ENCODE measurements at places on chromosomes 5 and 9.

DNA sequence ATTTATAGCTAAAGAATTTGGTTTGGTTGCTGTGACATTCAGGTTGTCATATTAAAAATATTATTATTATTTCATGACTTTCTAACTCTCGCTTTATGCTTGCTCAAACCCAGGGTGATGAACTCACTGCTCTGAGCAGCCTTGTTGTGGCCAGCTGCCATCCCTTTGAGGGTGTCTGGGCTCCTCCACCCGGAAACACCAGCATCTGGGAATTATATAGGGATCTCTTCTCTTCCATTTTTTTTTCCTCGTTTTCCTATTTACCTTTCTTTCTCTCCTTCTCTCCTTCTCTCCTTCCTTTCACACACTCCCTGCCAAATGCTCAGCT is 355.8 kb upstream of the SMARCA2 start:
- DNase-seq, result no peak

DNA sequence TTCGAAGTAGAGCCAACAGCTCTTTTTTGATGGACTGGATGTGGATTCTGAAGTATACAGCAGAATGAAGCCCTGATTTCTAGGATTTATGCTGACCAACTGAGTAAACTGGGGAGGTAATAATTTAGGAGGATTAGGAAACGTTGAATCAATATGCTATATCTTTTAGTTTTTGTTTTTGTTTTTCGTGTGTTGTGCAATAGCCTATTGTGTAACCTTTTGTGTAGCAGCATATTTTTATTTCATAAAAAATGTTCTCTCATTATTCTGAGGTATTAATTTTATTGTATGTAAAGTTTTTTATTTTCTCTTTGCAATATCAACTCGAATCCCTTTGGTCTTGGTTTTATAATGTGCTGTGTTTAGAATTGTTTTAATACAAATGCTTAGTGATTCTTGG is 902.3 kb downstream of the EFNA5 start:
- no peak for DNase-seq

DNA sequence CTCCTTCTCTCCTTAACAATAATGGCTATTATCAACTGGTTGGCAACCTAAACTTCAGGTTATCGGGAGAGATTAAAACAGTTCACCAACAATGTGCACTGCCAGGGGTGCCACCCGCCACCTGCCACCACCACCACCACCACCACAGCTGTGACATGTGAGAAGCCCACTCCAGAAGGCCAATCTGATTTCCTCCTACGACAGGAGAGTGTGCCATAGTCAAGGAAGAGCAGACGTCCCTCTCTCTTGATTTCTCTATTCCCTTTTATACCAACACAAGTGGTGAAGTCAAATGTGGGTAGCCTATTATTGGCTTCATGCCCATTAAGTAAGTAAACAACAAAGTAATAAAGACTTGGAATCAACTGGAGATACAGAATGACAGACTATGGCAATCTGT is 22.4 kb downstream of the GNAQ start:
- DNase-seq, result no peak

- DNase-seq, result no peak
Measured at GRCh38 chr9:109717342-109717741, 62.7 kb upstream of the PALM2AKAP2 start.

GRCh38 chr5:153552886-153553285 is 62.4 kb downstream of the GRIA1 start:
- no peak for DNase-seq

- no peak for DNase-seq
Measured at GRCh38 chr5:88486431-88486830, 217.8 kb upstream of the TMEM161B start.

GRCh38 chr5:41445937-41446563 is 64.4 kb downstream of the PLCXD3 start:
- DNase-seq, result no peak

DNA sequence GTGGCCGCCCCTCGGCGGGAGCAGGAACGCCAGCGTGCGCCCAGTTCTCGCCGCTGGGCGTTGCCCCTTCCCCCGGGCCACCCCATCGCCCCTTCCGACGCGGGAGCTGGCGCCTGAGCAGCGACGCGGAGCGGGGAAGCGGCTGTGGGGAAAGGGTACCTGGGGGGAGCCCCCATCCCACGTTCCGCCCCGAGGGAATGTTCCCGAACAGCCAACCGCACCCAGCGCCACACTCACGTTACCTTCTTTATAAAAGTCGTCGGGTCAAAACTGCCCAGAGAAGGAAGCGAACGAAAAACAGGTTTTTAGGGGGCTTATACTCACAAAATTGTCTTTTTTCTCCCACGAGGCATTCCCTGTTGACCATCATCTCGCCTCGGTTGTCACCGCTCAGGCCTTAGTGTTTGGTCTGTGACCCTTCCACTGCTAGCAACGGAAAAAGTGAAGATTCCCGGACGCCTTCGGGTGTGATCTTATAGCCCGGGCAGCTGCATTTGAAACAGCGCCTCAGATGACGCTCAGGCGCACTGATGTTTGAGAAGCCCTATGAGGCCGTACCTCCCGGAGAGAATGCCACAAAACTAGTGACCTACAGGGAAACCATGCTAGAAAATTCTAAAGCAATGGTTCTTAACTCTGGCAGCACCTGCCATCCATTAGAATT is 475 bp upstream of the GOLM1 start:
- peak; percentile 64 for DNase-seq

- DNase-seq, result peak; percentile 81
Measured at GRCh38 chr9:112097712-112098688, 77.1 kb downstream of the SUSD1 start.

DNA sequence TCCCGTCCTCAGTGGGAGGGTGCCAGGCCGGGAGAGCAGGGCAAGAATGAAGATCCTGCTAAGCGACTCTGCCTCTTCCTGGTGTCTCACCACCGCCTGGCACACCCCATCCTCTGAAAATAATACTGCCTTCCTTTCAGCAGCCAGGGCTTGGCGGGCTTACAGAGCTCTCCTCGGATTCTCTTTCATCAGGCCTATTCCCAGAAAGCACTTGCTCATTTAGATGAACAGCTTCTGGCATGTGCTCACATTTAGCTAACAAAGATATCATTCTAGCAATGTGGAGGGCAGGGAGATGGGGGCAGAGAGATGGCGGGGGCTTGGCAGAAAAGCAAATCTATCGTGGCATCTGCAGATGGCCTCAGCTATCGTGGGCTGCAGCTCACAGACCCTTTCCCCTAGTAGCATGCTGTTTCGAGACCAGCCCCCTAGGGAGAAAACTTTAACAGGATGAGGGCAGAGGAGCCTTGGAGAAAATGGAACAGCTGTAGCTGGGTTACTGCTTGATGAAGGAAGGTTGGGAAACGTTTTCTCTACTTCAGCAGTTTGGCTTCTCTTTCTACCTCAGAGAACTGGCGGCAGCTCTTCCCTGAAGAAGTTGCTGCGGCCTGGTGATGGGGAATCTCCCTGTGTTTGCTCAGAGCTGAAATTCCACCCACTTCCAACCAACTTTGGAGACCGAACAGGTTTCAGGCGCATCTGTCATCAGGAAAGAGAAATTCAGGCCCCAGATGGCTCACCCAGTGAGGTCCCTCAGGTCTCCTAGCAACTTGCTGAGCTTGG is 102.1 kb downstream of the TMEM174 start:
- no peak for DNase-seq

DNA sequence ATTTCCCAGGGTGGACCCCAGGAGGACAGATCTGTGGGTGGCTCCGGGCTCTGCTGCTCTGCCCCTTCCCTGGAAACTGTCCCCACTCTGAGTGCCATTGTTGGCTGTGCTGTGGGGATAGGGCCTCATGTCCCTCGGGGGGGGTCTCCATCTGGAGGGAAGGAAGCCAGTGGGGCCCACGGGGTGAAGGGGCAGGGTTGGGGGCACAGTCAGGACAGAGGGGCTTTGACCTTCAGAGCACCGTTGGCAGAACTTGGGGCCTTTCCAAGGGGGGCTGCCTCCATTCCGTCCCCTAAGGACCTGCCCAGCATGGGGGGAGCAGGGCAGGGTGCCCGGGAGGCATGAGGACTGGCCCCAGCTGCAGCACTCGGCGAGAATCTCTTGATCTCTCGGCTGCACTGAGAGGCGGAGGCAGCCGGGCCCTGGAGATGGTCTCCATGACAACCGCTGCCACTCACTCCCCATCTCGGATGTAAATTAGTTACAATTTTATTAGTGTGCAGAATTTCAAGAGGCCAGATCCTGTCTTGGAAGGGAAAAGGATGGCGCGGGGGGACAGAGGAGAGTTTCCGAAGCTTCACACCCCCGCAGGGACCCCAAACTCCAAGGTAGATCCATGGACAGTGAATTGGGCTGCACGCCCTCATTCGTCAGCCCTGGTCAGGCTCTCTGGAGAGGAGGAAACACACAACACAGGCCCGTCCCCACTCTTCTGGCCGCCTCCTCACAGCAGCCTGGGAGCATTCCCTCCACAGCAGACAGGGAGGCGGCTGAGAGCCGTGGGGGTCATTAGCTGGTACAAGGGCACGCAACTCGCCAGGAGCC is 216.2 kb upstream of the IER5L start:
- DNase-seq, result no peak

DNA sequence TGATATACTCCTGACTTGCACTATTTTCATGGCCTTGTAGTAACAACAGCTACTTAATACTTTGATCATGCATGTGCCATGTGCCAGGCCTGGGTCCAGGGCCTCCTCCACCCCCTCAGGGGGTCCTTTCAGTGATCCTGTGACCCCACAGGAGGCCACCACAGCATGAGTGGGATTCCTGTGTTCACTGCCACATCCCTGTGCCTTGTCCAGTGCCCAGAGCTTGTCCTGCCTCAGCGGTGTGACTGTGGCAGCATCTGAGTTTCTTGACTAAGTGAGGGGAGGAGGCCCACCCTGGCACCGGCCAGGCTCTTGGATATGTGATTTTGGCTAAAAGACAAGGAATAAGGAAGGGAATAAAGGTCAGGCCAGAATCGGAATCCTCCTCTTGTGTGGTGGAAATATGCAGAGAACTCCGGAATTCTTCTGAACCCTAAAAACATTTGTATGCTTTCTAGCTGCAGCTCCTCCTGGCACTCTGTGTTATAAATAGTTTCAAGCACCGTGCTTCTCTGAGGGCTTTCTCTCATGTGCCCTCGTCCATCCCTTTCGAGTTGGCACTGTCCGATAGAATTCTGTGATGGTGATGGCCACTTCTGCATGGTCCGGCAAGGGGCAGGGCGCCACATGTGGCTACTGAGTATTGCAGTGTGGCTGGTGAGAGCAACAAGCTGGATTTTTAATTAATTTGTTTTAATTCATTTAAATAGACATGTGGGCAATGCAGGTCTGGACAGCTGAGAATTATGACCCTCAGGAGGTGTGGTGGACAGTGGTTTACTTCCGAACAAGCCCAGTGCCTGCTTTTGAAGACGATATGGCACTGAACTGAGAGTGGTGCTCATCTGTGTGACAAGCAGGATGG is 31.8 kb downstream of the TENT4A start:
- no peak for DNase-seq

DNA sequence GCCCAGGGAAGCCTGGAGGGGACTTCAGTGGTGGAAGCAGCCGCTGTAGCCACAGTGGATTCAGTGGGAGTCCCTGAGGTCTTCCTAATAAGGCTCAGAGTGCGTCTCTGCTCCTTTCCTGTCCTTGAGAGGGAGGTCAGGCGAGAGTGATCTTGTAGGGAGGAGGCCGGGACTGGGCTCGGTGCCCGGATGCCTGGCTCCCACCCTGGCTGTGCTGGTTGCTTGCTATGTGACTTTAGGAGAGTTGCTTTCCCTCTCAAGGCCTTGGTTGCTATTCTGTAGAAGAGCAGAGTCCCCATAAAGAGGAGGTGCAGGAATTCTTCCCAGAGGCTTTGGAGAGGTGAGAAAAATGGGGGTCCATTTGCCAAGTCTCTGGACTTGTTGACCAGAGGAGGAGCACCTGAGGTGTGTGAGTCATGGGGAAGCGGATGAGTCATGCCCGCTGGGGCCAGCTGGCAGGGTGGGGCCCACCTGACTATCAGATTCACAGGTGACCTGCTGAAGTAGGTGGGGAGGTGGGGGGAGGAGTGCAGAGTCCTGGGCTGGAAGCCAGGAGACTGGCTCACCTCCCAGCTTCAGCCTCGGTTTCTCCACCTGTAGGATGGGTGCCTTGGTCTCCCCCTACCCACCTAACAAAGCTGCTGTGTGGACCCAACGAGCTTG is 13.8 kb downstream of the GSN start:
- DNase-seq, result peak; percentile 56

- no peak for DNase-seq
Measured at GRCh38 chr5:153498516-153498915, 8.0 kb downstream of the GRIA1 start.

- DNase-seq, result no peak
Measured at GRCh38 chr5:108700930-108701329, 46.8 kb upstream of the FER start.

- DNase-seq, result no peak
Measured at GRCh38 chr5:136703706-136704105, 338.4 kb upstream of the TRPC7 start.

DNA sequence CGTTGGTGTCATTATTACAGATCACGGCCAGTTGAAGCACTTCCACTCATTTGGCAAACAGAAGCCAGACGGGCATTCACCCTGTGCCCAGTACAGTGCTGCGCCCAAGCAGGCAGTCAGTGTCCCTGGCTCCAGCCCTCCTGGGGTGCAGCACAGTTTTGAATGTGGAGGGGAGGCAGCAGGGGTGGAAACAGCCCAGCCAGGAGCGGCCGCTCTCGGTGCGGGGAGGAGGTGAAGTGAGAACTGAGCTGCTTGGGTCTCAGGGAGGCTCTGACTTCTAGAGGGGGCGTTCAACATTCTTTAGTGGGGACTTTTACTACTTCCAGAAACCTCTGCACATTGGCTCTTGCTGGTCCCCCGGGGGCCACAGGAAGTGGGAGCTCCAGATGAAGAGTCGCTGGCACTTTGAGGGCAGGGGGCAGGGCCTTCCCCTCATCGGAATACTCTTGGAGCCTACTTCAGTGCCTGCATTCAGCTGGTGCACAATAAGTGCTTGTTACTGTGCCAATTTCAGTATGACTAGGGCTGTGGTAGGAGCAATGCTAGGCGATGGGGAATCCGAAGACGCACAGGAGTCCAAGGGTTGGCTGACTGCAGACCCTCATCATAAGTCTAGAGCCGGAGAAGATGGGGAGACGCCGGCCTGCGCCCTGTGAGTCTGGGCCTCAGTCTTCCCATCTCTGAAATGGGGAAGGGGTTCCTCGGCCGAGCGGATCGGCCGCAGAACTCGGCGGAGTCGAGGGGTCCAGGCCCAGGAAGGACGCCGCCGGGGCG is 492 bp upstream of the NEK6 start:
- no peak for DNase-seq

- DNase-seq, result no peak
Measured at GRCh38 chr9:106403081-106403480, 459.9 kb upstream of the ZNF462 start.

DNA sequence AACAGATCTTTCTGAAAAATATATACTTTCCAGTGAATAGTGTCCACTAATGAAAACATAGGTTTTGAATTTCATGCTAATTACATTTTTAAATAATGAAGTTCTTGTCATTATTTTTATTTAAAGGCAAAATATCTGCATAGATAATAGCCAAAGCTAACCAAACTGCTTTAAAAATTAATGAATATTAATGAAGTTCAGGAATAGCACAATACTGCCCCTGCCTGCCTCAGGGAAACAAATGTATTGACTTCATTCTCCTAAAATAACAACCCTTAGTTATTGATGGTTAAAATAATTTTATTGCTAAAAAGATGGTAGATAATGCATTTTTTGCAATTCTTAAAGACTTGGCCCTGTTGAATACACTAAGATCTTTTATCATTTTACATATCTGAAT is 103.6 kb upstream of the SSBP2 start:
- DNase-seq, result no peak

Measured in SW 1271 (cell line).